GM12892 (cell line): ENCODE measurements at places on chromosomes 11 and 22.

DNA sequence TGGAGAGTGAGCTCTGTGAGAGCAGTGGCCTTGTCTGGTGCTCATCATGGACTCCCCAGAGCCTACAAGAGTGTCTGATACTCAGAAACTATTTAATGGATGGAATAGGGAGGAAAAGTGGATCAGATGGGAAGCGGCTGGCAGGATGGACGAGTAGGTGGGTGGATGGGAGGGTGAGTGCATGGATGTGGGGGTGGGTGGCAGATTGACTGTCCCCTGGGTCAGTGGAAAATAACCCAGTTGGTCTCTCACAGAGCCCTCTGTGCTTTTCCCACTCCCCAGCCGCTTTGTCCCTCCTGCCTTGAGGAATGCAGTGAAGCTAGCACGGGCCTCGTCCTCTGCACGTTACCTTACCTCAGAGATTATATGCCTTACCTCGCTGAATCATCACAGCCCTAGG, 5.9 kb downstream of the SPI1 start:
- DNase-seq = no peak

- DNase-seq = no peak
These were observed 11.8 kb upstream of the APLNR start for GRCh38 chr11:57248780-57249383.

GRCh38 chr11:28089378-28089777, 18.6 kb downstream of the KIF18A start:
- no peak for DNase-seq

DNA sequence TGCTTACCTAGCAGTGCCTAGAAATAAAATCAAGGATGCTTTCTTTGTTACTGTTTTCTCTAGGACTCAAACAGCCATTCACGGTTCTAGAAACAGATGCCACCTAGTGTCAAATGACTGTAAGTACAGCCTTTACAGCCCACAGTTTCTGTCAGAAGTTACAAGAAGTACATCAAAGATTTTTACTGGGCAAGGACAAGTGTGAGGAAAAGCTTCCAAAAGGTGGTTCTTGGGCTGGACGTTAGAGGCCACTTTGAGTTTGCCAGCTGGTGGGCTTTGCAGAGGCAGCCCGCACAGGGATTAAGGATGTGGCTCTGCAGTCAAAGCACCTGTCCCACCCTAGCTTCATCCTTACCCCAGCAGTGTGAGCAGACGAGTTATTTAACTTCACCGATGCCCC, 6.9 kb downstream of the KMT5B start:
- no peak for DNase-seq

DNA sequence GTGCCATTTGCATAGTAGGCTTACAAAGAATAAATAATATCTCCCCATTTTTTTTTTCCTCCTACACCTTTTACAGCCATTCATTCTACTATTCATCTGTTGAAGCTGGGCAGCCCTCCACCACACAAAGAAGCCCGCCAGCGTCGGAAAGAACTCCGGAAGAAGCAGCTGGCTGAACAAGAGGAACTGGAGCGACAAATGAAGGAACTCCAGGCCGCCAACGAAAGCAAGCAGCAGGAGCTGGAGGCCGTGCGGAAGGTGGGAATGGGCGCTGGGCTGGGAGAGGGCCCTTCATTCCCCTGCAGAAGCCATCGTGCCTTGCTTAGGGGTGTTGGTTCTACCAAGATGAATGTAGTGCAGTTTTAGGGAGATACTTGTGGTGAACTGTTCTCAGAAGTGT, 68.6 kb downstream of the SWAP70 start:
- no peak for DNase-seq

- DNase-seq = no peak
These were observed 173.7 kb downstream of the ADAMTS15 start for GRCh38 chr11:130622141-130622542.

DNA sequence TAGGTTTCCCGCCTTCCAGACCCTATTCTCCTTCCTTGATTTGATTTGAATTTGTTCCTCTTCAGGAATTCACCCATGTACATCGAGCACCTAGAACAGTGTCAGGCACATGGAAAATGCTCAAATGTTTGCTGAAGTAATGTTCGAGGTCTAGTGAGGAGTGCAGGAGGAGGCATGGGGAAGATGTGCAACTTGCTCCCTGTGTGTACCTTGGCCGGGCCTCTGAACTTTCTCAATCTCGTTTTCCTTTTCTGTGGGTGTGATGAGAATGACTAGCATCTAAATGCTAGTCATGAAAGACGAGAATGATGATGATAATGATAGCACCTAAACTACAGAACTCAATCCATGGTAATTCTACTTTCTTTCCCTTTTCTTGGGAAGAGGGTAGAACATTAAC, 279.1 kb upstream of the PLET1 start:
- no peak for DNase-seq

DNA sequence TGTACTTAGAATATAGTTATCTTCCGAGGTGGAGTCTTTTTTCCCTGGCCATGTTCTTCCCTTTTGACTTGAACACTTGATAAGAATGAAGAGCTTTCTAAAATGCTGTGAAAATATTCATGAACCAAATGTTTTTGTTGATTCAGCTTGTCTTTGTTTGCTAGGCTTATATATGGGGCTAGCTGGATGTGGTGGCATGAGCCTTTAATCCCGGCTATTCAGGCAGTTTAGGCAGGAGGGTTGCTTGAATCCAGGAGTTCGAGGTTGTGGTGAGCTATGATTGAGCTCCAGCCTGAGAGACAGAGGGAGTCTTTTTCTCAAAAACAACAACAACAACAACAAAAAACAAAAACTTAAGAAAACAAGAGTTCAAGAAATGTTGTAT, 23.1 kb downstream of the CBL start:
- no peak for DNase-seq

DNA sequence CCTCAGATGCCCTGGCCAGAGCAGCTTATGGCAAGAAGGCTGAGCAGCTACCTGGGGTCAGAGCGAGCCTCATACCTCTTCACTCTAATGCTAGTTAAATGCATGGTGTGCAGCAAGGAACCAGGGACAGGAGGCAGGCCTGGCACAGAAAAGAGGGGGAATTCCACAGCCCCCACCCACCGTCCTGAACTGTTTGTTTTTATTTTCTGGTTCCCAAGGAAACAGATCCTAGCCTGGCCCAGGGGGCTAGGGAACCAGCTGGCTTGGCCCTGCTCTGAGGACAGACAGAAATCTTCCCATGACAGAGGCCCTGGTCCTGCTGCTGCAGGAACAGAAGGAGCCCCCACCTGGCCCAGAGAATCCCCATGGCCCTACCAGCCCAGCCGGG, 40.4 kb downstream of the SLCO2B1 start:
- no peak for DNase-seq

DNA sequence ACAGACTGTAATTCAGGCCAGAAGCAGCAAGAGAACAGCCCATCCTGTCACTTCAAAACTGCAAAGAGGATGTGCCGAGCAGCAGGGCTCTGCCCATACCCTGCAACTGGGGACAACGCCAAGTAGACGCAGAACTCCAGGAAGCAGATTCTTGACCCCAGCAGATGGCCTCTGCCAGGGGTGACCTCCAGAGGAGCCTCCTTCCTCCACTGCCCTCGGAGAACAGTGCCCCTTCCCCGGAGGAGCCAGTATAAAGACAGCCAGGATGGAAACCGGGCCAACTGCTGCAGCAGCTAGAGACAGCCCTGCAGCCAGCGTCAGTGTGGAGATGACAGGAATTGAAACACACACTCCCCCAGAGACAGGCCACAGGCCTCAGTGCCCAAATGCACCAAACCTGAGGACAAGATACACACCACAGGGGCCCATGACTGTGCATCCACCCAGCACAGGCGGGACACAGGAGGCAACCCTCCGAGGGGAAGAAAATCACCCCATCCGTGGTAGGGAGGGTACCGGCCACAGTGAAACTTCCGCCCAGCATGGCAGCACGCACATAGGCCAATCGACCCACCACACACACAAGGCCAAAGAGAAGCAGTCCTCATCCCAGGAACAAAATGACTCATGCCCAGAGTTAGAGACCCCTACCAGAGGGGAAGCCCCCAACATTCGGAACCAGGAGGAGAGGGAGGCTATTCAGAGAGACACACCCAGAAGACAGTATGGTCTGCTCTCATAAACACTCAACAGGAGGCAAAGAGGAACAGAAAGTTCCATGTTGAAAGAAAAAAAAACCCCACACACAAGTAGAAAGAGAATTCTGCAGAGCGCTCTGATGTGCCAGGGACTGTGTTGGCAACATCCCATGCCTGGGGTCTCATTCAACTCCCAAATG, 5.6 kb downstream of the AHNAK start:
- DNase-seq = peak; percentile 52

DNA sequence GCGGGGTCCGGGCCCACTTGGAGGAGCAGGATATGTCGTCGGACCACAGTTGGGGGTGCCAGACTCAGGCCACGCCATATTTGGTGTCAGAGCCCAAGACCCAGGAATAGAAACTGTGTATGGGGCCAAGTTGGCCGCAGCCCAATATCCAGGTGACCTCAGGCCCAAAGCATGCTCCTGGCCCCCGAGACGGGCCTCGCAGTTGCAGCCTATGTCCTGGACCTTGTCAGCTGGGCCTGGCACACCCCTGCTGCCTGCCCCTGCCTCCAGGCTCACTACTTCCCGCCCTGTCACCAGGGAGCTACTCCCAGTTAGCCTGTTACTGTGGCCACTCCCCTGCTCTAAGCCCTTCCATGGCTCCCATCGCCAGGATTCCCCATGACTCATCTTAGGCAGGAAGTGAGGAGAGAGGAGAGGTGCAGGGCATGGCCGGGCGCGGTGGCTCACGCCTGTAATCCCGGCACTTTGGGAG, 23.1 kb downstream of the A4GALT start:
- DNase-seq = no peak

- DNase-seq = no peak
These were observed 402.8 kb downstream of the NXPE2 start for GRCh38 chr11:115080923-115081680.

DNA sequence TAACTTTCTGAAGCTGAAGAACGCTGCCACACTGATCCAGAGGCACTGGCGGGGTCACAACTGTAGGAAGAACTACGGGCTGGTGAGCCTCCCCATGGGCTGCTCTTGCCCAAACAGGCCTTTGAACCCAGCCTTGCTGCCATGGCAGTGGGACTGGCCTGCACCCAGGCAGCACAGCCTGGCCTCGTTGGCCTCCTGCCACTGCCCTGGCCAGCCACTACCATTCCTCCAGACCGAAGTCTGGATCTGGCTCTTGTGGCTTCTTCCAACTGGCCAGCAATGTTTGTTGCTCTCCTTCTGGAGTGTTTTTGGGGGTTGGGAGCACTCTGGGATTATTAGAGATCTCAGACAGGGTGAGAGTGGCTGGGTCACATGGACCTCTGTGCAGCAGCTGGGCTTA, 51.0 kb downstream of the MYO7A start:
- DNase-seq = no peak

DNA sequence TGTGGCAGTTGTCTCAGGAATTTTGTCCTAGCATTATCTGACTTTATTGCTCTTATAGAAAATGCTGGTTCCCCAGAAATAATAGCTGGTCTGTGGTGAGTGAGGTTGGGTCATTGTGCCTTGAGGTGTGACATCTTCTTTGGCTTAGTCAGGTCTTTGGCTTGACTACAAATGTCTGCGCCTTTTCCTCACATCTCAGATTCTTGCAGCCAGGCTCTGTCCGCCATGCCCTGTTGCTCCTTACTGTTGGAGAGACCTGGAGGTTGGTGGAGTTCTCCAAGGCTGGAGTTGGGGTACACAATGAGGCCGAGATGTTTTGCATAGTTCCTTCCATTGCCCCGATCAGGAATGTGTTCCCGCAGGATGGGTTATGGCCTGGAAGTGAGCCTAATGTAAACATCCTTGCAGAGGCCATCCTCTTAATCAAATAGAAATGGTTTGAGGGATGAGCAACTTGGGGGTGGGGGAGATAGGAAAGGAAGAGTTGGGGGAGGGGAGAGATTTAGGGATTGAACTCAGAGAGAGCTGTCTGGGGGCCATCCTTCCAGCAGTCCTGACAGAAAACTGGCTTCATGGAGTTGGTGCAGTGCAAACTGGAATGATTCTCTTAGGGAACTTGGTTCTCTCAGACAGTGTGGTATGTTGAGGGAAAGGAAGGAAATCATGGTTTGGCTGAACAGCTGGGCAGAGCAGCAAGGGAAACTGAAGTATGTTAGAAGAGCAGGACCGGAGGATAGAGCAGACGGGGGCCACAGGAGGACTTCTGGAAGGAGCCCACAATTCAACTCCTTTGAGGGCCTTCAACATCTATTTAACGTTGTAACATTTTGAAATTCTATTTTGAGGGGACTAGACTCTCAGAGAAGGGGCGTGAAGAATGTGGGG, 49.9 kb downstream of the ZBTB16 start:
- DNase-seq = no peak

GRCh38 chr11:46649180-46649738, 31.9 kb downstream of the ATG13 start:
- DNase-seq = no peak

DNA sequence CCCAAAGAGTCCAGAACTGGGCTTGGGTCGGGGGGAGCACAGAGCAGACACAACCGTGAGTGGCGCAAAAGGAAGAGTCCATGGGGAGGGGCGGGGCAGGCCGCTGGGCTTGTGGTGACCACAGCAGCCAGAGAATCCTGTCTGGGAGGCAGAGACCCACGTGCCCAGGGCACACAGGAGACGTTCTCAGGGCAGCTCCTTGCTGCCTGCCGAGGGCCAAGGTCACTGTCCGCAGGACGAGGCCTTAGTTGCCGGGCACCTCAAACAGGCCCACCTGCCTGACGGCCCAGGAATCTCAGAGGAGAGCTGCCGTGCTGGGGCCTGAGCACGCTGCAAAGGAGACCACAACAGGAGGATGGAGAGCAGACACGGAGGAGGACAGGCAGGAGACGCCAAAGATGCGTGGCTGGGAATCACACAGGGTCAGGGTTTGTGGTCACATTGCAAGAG, 87.8 kb downstream of the MYEOV start:
- DNase-seq = peak; percentile 18

DNA sequence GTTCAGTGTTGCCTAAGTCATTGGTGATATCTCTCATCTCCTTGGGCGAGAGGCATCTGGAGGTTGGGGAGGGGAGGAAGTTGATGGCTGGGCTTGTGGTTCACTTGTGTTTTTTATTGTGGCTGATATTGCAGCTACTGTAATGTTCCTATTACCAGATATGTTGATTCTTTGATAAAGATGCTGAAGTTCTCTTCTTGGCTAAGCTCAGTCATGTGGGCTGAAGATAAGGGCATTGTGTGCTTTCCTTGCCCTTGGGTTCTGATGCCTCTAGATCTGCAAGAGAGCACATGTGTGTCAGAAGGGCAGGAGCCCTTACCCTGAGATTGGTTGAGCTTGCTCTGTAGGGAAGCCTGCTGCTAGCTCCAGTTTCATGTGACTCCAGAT, 12.0 kb downstream of the STX3 start:
- no peak for DNase-seq

- DNase-seq = no peak
These were observed 2.1 kb upstream of the SMIM38 start for GRCh38 chr11:69153661-69154060.

- DNase-seq = no peak
These were observed 89.3 kb upstream of the CHRM4 start for GRCh38 chr11:46480909-46481308.

GRCh38 chr11:20644360-20644759, 25.0 kb upstream of the NELL1 start:
- DNase-seq = no peak

- DNase-seq = no peak
These were observed 605.2 kb downstream of the NTM start for GRCh38 chr11:131975619-131976018.
